ENCODE measurements at places on chromosomes 7 and 10.

DNA sequence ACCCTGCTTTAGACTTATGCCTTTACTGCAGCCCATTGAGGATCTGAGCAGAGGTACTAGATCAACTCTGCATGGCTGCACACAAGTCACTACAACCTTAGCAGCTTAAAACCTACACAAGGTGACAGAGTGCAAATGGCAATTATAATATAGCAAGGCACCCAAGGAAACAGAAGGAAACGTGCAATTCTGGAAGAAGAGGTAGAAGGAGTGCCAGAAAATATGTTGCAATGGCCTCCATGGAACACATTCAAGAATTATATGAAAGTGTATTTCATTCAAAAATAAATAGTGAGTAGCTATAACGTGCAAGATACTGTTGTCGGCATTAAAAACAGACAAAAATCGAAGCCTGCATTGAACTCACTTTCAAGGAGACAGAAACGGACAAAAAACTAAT lies 2.9 kb upstream of the AKR1C8 start:
- no peak for DNase-seq

DNA sequence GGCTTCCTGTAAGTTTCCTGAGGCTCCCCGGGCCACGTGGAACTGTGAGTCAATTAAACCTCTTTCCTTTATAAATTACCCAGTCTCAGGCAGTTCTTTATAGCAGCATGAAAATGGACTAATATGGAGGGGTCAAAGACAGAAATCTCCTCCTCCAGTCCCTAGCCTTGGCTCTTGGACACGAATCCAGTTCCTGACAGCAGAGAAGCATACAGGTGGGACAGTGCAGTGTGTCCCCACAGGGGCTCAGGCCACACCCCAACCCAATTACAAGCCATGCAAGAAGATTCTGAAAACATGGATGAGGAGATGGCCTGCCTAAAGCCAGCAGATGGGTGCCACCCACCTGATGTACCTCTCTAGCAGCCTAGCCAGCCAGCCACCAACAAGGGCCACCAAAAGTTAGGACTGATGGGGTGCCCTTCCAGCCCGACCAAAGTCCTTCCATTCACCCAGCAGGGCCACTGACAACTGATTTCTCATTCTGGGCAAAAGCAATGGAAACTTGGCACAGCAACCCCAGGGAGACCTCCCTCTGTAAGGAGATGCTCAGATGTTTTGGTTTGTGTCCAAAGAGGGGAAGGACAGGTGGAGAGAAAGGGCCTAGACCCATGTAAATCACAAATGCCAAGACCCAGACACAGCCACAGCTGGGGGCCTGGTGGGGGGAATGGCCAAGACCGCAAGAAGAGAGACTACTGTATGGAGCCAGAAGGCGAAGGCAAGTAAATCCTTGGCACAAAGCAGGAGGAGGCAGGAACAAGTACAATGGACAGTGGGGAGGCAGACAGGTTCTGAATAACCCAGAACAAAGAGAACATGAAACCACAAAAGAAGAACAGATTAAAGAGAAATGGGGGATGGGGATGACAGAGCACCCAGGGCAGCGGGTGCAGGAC lies 13.6 kb downstream of the GPRIN2 start:
- no peak for DNase-seq

- DNase-seq: peak; percentile 8
Measured at GRCh38 chr10:86203162-86203905, 163.3 kb downstream of the GRID1 start.

- no peak for DNase-seq
Measured at GRCh38 chr10:123103944-123104343, 31.8 kb upstream of the HMX3 start.

Data from M059J (cell line).